Stimulated activated CD4-positive, alpha-beta T cell treated with anti-CD3 and anti-CD28 coated beads, Interleukin-12 subunit alpha, Interleukin-12 subunit beta, amount 100 ng/mL, for 48 hours (primary cell): ENCODE measurements at places on chromosomes 16 and 17.

DNA sequence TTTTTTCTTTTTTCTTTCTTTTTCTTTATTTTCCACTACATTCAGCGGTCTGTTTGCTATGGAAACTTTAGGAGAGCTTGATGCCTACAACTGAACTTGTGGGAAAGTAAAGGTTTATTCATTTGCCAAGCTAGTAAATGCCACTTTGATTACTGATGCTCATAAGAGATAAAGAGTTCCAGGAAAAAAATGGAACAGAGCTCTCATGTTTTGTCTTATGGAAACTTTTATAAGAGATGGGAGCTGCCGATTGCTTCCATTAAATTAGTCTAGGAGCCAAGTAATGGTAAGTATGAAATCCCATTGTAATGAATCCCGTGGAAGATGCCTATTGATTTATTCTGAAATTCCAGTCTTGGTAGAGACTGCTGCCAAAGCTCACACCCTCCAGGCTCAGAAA, 7.1 kb downstream of the ANKFN1 start:
- DNase-seq: no peak

- DNase-seq: no peak
These were observed 6.7 kb upstream of the TPPP3 start for GRCh38 chr16:67399749-67400704.

GRCh38 chr17:41785091-41785858, 1.2 kb downstream of the JUP start:
- no peak for DNase-seq

GRCh38 chr17:21029036-21029435, 13.8 kb downstream of the USP22 start:
- DNase-seq: peak; percentile 46

DNA sequence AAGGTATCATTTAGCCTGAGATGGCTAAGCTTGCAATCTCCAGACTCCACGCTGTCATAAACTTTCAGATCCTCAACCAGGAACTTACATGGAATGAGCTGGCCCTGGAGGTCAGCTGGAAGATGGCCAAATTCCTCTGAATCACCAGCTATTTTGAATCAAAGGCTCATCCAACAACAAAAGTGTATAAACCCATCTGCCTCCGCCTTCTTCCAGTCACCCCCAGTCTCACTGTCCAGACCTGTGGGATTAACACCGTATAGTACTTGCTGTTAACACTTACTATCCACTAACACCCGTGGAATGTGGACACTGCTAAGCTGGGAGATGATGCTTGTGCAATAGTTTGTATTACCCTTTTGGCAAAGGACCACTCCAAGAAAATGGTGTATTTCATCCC, 1.9 kb upstream of the LCMT1 start:
- DNase-seq: no peak
